Fibroblast of lung (primary cell): ENCODE measurements at places on chromosomes 5 and 9.
A peak's percentile ranks its signal among the peaks of the same experiment; 100 is the strongest.

DNA sequence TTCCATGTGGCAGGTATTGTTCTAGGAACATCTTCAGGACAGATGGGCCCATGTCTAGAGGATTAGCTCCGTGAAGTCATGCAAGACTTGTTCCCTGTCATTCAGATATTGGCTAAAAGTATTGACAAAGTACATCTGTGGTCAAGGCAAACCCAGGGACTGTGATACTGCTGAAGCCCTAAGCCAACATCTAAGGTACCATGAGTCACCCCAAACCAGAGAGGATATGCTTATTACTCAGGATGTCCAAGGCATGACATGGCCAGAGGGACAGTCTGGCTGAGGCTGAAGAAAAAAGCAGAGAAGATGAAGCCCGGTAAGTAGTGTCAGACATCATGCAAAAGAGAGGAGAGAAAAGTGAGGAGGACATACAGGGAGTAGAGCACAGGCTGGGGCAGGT, 31.0 kb downstream of the HMHB1 start:
- peak; percentile 16 for DNase-seq

DNA sequence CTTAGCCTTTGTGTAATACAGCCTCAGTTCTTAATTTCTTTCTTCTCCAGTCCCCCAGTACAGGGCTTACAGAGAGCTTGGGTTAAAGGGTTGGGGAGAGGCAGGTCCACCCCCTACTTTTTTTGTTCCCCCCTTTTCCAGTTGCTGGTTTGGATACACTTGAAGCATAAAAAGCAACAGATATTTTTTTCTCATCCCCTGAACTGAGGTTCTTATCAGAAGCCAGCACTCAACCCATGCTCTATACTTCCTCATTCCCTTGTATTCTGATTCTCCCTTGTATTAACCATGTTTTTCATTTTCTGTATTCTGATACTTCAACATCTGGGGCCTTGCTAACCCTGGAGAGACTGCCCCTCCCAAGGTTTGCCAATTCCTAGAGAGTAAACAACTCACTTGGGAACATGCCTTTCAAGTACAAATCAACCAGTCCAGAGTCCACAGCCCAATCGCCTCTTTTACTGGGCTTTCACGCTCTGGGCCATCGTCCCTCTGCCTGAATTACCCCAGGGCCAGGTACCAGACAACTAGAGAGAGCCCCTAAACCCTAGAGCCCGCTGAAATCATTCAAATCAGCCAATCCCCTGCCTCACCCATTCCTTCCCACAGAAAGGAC, 333.4 kb upstream of the PUM3 start:
- DNase-seq: no peak

DNA sequence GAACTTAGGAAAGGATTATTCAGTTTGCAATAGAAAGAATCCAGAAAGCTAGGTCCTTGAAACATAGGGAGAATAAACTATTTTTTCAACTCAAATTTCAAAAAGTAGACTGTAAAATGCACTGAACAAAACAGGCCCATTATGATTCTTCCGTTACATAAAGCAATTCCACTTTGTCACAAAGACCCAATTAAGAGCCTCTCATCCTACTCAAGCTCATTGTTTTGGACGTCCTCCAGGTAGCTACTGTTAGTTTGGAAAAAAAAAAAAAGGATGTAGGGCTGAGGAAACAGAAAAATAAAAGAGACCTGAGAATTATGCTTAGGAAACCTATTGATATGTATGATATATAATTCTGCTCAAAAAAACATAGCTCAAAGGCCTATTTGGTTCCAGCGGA, 74.0 kb downstream of the DIRAS2 start:
- no peak for DNase-seq

DNA sequence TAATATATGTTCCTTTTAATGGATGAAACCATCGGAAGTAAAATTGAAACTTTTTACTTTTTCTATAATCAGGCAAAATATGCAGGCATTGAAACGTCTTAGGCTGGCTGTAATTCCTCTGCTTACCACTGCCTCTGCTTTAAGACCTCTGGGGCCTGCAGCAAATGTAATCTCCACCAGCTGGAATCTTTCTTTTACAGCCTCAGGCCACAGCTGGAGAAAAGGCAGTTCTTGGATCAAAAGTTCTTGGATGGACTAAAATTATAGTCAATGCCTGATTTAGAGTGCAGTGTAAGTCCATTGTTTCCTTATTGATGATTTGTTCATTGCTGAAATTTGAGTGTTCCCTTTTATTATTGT, 396.7 kb downstream of the KCTD16 start:
- peak; percentile 66 for DNase-seq

- no peak for DNase-seq
These were observed 286.7 kb downstream of the NFIB start for GRCh38 chr9:14027116-14027800.

GRCh38 chr9:135342206-135343130, 137.1 kb upstream of the PPP1R26 start:
- no peak for DNase-seq

GRCh38 chr5:61697809-61698558, 365.9 kb downstream of the ZSWIM6 start:
- no peak for DNase-seq

DNA sequence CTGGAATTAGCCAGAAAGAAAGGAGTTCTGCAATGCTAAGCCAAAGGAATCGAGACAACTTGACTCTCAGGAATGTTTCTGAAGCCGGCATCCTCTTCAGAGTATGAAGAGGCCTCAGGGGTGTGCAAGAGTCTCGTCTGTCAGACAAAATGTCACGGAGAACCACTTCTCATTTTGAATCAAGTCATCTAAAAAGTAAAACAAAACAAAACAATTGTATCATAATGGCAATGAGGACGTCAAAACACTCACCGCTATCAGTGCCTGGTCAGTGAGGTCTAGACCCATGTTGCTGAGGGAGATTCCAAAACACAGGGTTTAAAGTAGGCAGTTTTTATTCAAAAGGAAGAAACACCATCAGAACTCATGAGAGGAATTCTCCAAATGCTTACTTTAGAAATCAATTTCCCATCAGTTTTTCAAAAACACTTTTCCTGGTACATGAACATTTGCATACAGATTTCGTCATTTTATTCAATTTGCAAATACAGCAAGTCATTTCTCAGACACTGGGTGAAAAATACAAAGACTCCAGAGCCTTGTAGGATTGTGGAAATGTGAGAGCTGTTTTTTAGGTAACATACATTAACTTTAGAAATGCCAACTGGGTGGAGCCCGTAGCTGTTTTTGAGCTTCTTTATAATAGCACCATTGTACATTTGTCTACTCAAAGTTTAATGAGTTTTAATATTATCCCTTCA, 89.5 kb upstream of the MAP3K1 start:
- DNase-seq: peak; percentile 19

GRCh38 chr9:12923468-12924009, 148.7 kb downstream of the LURAP1L start:
- peak; percentile 99 for DNase-seq
